ENCODE measurements at places on chromosomes 3 and 15.

GRCh38 chr15:91099616-91099994, 452 bp upstream of the SV2B start:
- DNase-seq = peak; percentile 63

- no peak for DNase-seq
These were observed 574 bp downstream of the CASR start for GRCh38 chr3:122183893-122184590.

DNA sequence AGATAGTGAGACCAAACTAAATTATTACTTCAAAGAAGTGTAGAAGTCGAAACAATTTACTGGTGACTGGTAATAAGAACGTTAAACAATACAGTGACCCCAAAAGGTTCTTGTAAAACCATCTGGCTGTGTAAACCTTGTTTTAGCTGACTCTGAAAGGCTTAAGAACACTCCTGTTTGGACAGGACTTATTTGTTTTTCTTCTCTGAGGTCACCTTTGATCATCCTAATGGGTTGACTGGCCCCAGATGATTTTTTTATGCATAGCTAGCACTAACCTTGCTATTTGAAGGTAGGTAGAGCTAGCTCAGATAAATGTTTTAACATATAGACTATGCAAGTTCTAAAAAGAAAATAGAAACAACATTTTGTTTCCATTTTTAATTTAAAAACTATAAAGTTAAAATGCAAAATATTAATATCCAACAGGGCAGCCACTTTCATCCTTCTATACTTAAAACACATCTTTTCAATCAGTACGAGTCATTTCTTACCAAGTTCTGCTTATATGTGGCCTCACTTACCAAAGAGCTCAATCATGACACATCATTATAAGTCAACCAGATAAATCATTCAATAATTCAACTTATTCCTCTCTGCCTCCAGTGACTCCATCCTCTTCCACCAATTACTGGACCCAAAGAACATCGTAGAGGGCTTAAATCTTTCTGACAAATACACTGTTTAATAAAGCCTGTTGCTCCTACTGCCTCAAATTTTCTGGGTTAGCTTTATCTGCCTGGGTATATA, 158.8 kb downstream of the SSR3 start:
- DNase-seq = no peak

DNA sequence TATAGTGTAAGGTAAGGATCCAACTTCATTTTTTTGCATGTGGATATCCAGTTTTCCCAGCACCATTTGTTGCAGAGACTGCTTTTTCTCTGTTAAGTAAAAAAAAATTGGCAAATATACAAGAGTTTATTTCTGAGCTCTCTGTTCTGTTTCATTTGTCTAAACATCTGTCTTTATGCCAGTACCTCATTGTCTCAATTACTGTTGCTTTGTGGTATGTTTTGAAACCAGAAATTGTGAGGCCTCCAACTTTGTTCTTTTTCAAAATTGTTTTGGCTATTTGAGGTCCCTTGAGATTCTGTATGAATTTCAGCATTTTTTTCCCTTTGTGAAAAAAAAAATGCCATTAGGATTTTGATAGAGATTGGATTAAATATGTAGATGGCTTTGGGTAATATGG, 150.5 kb downstream of the MINAR1 start:
- no peak for DNase-seq

- no peak for DNase-seq
These were observed 462.9 kb upstream of the PROK2 start for GRCh38 chr3:72247645-72248388.

GRCh38 chr15:59053482-59053881, 51.5 kb upstream of the CCNB2 start:
- no peak for DNase-seq

- no peak for DNase-seq
These were observed 228.7 kb upstream of the CGNL1 start for GRCh38 chr15:57147621-57148020.

DNA sequence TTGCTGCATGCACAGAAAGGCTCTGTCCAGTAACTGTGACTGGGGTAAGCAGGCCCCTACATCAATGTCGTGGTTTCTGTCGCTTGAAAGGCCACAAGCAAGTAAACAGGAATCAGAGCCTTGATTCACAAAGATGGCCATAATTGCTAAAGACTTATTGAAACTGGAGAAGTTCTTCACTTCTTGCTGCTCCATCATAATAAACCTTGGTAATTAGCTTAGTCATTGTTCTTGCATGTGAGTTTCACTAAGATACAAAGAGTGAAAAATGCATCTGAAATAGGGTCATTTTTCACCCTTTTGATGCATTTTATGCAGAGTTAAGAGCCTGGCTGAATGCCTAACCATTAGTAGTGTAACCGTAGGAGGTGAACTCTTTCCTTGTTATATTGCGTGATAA, 3.2 kb downstream of the SEMA6D start:
- DNase-seq = no peak

All from posterior cingulate gyrus (tissue), 11 donors.